ENCODE measurements at places on chromosomes 6 and 20.

DNA sequence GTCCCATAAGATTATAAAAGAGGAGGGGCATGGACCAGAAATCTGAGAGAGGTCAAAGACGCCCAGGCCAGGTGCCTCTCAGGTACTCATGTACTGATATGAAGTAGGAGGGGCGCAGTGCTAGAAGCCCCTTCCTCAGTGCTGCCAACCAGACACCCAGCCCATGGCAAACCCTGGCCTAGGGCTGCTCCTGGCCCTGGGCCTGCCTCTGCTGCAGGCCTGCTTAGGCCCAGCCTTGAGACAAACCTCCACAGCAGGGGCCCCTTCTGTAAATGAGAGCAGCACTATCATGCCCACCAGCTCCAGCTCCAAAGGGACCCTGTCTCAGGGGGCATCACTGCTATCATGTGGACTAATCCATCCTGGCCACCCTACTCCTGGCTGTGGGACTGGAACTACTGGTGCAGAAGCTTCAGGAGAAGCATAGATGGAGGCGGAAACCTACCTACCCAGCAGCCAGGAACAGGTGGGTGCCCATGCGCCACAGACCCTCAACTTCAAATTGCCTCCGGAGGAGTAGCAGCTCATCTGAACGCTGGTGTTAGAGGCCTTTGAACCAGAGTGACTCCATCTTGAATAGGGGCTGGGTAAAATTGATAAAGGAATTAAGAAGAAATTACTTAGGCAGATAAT is 72.4 kb upstream of the LGSN start:
- no peak for DNase-seq

DNA sequence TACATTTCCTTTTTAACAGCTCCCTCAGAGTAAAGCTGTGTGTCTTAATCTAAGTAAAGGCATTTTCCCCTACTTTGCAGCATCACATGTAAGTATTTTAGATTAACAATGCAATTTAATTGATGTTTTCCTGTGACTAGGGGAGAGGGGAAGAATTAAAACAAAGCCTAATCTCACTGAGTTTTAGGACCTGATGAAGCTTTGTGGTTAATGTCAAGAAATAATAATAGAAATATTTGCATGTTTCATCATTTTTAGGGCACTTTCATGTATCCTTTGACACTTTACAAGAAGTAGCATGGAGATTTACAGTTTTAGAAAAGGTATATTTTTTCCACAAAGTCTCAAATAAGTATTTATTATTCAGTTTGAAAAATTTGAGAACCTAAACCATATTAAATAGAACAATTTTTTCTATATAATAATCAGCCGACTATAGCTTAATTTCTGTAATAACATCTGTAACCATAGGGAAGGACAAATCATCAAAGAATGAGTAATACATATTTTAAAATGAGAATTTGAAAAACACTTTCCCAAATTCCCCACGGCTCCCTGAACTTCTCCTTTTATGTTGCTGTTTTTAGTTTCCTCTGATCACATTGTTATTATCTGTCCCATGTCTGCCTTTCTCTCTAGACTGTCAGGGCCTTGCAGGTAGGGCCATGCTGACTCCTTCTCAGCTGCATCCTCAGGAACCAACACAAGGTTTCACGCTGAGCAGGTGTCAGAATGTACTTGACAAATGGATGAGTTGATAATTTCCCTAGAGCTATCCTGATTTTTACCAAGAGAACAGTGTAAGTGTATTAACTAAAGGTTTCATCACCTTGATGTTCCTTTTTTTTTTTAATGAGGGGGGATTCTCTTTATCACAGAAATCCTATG is 338.1 kb downstream of the SYNE1 start:
- DNase-seq, result no peak

DNA sequence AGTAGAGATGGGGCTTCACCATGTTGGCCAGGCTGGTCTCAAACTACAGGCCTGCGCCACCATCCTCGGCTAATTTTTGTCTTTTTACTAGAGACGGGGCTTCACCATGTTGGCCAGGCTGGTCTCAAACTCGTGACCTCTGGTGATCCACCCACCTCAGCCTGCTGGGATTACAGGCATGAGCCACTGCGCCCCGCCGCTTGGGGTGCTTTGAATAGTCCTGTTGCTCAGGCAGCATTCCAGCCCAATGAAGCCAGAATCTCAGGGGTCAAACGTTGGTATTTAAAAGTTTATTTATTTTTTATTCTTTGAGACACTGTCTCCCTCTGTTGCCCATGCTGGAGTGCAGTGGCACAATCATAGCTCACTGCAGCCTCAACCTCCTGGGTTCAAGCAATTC is 11.3 kb downstream of the MOCS3 start:
- DNase-seq, result no peak

DNA sequence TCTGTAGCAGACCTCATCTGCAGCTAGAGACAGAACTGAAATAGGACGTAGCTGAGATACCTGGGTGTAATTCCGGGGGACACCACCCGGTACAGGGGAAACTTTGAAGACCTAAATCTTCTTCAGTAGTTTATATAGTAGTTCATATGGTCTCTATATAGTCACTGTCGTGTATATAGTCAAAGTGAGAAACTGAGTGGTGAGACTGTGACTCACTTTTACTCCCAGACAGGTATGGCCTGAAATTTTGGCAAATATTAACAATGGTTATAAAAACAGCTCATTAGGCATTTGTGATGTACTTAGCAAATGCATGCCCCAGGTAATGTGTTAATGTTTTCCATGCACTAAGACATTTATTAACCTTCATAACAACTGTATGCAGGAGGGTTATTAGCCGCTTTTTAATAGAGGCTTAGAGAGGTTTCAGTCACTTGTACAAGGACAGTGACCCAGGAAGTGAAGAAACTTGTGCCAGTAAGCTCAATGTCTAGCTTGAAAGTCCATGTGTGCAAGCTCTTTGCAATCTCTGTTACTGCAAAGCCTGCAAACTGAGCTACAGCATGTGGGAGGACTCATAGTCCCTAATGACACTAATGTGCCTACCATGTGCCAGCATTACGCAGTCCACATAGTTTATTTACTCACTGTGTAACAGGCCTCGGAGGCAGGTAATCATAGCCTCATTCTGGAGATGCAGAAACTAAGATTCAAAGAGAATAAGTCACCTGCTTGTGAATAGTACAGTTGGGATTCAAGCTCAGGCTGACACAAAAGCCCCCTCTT is 165.4 kb upstream of the CHD6 start:
- DNase-seq, result no peak

DNA sequence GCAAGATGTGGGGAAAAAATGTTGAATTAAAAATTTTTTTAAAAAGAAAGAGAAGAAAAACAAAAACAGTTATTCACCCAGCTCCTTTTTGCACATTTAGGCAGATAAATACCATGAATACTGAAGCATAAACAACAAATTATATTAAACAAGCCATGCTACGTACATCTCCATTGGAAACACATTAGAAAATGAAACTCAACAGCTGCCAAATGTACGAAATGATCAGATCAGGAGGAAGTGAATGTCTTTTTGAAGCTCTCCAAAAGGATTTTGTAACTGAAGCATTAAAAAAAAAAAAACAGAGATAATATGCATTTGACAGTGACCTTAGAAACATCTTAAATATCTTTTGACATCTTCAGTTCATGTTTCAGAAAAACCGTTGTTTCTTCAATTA is 56.7 kb downstream of the CD83 start:
- DNase-seq, result no peak

- no peak for DNase-seq
These were observed 558.2 kb upstream of the JAG1 start for GRCh38 chr20:11231742-11232648.
